ENCODE measurements at places on chromosomes 3 and 15.

DNA sequence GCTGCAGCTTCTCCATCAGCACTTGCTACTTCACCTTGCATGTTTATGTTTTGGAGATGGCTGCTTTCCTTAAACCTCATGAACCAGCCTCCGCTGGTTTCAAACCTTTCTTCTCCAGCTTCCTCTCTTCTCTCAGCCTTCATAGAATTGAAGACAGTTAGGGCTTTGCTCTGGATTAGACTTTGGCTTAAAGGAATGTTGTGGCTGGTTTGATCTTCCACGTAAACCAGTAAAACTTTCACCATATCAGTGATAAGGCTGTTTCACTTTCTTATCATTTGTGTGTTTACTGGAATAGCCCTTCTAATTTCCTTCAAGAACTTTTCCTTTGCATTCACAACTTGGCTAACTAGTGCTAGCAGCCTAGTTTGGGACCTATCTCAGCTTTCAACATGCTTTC is 11.7 kb upstream of the GNAT1 start:
- DNase-seq: no peak

GRCh38 chr15:87597346-87598052 is 659.0 kb downstream of the NTRK3 start:
- no peak for DNase-seq

DNA sequence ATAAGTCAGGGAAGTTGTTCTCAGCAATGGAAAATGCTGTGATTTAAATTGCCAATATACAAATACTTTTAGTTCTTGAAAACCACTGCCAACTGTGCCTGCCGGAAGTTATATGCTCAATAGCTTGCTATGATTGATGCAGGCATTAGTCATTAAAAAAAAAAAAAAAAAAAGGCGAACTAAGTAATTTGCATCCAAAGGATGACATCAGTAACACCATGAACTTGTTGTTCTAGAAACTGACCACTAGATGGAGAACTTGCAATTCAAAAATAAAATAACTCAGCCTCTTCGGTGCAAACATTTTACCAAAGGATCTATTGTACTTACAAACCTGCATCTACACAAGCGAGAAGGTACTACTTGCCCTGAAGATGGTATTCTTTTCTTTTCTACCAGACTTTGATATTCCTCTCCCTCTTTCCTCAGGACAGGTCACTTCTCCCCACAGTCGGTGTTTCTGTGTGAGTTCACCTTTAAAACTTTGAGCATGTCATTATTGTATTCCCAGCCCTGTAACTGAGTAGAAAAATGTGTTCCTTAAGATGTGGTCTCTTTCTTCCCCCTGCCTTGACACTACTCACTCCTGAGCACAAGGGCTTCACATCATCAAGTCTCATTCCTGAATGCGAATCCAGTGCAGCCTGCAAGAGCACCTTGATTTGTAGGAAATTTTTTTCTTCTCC is 115.0 kb upstream of the VEPH1 start:
- DNase-seq: peak; percentile 81

DNA sequence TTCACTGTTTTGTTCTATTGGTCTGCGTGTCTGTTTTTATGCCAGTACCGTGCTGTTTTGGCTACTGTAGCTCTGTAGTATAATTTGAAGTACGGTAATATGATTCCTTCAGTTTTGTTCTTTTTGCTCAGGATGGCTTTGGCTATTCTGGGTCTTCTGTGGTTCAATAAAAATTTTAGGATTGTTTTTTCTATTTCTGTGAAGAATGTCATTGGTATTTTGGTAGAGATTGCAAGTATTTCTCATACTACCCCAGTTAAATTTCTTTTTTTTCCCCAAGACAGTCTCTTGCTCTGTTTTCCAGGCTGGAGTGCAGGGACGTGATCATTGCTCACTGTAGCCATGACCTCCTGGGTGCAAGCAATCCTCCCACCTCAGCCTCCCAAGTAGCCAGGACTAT is 53.4 kb downstream of the STARD9 start:
- DNase-seq: no peak

GRCh38 chr3:116815831-116816588 is 106.4 kb downstream of the TUSC7 start:
- DNase-seq: peak; percentile 86

DNA sequence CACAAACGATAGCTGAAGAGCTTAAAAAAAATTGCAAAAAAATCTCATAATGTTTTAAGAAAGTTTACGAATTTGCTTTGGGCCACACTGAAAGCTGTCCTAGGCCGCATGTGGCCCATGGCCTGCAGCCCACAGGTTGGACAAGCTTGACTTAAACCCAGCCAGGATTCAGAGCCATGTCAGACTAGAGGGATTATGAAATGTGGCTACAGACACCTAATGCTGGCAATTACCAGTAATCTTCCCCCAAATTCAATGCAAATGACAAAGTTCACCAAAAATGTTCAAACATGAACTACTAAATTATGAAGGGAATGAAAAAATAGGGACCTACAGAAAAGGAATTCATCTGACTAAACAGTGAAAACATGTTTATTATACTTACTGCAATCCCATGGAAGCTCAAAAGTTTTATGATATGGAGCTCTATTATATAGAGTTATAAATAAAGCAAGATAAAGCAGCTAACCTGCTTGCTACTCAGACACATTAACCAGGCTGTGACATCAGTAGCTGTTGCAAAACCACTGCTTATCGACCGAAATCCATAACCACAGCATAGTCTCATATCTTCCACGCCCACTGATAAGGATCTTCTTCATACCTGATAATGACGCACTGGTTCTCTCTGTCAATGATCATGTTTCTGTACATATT is 49.2 kb downstream of the LDHAL6B start:
- DNase-seq: no peak

- DNase-seq: peak; percentile 16
Observed at GRCh38 chr3:173066044-173067004, 74.7 kb downstream of the SPATA16 start.

DNA sequence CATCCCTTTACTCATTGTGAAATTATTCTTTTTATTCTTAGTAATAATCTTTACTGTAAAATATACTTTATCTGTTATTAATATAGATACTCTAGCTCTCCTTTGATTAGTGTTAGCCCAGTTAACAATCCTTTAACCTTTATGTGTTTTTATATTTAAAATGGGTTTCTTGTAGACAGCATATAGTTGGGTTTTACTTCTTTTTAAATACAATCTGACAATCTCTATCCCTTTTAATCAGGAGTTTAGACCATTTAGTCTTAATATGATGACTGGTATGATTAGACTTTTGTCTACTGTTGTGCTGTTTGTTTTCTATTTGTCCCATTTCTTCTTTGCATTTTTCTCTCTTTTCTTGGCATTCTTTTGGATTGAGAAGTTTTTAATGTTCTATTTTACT is 30.1 kb downstream of the GLCE start:
- DNase-seq: no peak

DNA sequence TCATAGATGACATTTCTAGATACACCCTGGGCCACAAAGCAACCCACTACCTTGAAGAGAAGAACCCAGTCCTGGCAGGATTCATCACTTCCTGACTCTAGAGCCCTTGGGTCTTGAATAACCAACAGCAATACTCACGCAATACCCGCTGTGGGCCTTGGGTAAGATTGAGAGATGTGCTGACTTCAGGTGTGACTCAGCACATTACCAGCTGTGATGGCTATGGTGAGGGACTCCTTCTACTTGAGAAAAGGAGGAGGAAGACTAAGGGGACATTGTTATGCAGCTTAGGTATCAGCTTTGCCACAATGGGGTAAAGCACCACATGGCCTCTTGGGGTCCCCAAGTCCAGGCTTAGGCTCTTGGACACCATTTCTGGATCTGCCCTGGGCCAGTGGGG is 14.9 kb downstream of the C3orf33 start:
- no peak for DNase-seq

GRCh38 chr3:60622349-60622748 is 628.9 kb downstream of the FHIT start:
- no peak for DNase-seq

GRCh38 chr3:116037954-116038911 is 407.1 kb downstream of the LSAMP start:
- DNase-seq: no peak

DNA sequence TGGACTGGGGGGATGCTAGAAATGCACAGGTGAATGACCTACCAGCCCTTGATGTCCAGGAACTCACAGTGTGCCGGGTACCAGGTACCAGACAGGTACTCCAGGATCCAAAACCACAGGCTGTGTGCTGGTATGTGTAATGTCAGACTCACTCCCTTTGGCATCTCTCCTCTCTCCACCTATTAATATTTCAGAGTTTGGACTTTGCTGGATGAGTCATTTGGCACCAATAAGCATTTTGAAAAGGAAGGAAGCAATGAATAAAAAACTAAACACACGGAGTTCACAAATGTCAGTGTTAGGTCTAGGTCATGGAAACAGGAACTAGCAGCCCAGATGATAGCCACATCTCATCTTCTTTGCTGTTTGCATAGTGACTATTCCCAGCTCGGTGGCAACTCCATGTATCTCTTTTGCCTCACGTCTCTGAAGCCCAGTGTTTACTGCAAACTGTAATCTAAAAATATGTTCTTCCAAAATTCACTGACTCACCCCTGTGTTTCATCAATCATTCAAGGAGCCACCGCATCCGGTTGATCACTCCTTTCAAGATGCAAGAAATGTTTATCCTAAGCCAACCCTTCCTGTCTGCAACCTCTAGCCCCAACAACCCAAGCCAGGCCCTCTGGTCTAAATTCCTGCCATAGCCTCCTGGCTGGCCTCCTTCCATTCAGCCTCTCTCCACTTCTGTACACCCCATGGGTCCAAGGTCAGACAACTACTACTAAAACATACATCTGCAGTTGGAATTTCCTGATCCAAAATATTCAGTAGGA is 8.4 kb downstream of the ITGB5 start:
- DNase-seq: peak; percentile 68

DNA sequence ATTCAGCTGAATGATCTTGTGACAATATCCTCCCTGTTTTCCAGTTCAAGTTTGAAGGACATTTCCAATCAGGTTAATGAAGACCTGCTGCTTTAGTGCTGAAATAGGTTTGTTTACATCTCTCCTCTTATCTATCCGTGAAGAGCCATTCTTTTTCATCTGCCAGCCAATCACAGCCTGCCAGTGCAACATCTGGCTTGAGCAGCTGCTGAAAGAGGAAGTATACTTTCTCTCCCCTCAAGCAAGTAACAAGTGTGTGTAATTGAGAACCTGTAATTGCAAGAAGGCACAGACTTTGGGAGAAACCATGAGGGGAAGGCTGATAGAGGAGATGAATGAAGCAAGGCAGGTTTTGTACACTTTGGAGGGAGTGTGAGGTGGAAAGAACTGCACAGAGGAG is 404.3 kb downstream of the AGBL1 start:
- no peak for DNase-seq

DNA sequence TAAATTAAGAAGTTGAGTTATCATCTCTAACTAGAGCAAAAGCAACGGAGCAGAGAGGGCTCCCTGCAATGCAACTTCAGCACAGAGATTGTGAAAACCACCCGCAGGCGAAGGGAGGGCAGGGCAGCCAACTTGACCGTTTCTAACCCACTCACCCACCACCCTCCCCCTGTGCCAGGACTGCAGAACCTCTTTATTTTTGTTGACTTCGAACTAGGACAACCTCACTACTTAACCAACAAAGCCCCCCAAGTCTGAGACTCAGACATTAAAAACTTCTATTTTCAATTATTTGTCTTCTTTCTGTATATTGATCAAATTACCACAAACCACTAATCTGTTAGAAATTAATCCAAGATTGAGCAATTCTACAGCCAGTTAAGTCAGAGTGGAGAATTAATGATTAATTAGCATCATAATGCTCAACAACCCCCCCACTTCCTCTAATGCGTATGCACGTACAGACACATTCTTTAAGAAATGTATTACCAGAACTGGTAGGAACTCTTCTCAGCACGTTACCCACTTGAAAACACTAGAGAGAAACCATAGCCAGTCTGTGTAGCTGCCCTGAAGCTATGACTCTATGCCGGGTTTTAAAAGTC is 2.0 kb downstream of the MGLL start:
- DNase-seq: peak; percentile 45
